ENCODE measurements at places on chromosomes 12 and 14. TPM values are rescaled to one million over a fixed set of nuclear protein-coding genes. Genes with fewer than 3 reads are reported as not detected.

EIF2S1 gene
- 93.7 TPM for polyA plus RNA-seq

PTHLH gene
- polyA plus RNA-seq, result not detected

ALX1 gene
- not detected for polyA plus RNA-seq

TAS2R42 gene
- not detected for polyA plus RNA-seq

TSPAN19 gene
- polyA plus RNA-seq, result not detected

ITPR2 gene
- 2.9 TPM for polyA plus RNA-seq

AKAP5 gene
- polyA plus RNA-seq, result 0.81 TPM

LHX5 gene
- not detected for polyA plus RNA-seq

KRT77 gene
- polyA plus RNA-seq, result 0.04 TPM

SRGAP1 gene
- polyA plus RNA-seq, result 5.5 TPM

GTF2A1 gene
- polyA plus RNA-seq, result 24.6 TPM

GPD1 gene
- 81.4 TPM for polyA plus RNA-seq

RALGAPA1 gene
- polyA plus RNA-seq, result 43.7 TPM

SERPINA10 gene
- polyA plus RNA-seq, result 0.43 TPM

TMPO gene
- polyA plus RNA-seq, result 104 TPM

CLEC4D gene
- not detected for polyA plus RNA-seq

KRT2 gene
- not detected for polyA plus RNA-seq

LRCOL1 gene
- not detected for polyA plus RNA-seq

CCDC198 gene
- polyA plus RNA-seq, result 0.53 TPM

BHLHE41 gene
- polyA plus RNA-seq, result 14.4 TPM

OR4K2 gene
- not detected for polyA plus RNA-seq

LTBP2 gene
- polyA plus RNA-seq, result 8.7 TPM

CALM1 gene
- polyA plus RNA-seq, result 310 TPM

LRRC43 gene
- 0.26 TPM for polyA plus RNA-seq

PAPLN gene
- not detected for polyA plus RNA-seq

WBP11 gene
- 87.1 TPM for polyA plus RNA-seq

TAS2R7 gene
- not detected for polyA plus RNA-seq

TAS2R46 gene
- not detected for polyA plus RNA-seq

ACSM4 gene
- not detected for polyA plus RNA-seq

GLIPR1L2 gene
- polyA plus RNA-seq, result 0.27 TPM

CNTN1 gene
- 53.4 TPM for polyA plus RNA-seq

PRICKLE1 gene
- polyA plus RNA-seq, result 38.4 TPM

Data from muscle of arm (tissue), 14 donors.